ENCODE measurements at places on chromosomes 7 and 10.

GRCh38 chr7:64867863-64868440, 35.1 kb upstream of the ZNF273 start:
- DNase-seq, result no peak

DNA sequence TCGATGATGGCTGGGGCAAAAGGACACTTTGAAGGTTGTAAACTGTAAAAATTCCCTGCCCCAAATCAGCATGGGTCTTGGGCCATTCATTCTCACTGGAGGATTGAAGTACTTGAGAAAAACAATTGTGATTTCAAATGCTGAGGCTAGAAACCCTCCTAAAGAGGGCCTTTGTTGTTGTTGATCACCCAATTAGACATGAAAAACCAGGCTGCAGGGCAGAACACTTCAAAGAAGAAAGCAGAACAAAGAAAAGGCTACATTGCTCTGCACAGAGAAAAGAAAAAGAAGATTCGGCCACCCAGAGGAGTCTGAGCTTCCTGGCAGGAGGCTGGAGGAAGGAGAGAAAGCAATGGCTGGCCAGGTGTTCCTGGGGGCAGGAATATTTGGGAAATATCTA, 143.1 kb downstream of the NPY start:
- no peak for DNase-seq

GRCh38 chr7:1619152-1620079, 49.6 kb upstream of the PSMG3 start:
- peak; percentile 2 for DNase-seq

DNA sequence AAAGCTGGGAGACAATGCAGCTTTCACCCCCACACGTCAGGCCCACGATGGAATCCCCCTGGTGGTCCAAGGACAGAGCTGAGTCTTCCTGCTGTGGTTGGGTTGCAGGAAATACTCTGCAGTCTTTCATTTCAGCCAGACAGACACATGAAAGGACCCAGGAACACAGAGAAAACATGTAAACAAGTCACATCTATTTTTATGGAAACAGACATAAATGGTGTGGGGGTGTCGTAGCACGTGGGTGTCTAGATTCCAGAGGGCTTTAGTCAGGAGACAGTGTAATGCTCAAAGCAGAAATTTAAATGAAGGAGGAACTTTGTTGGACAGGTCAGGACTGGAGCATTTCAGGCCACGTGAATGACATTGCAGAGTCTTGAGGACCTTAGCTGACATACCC, 444.6 kb downstream of the SUGCT start:
- DNase-seq, result no peak

DNA sequence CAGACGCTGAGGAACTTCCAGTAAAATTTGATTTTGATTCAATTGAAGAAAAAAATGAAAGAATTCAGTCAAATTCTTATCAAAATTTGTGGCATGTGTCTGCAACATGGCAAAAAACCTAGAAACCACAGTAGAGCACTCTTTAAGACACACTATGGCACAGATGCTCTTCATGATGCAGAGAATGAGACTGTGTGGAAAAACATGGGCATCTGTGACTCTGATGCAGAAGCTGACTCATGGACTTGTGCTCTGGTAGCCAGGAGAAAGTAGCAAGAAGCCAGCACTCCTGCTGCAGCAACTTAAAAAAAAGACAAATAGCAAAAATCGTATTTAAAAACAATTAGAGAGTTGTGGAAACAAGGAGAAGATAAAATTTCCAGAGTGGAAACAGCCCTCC, 8.9 kb upstream of the KCNK18 start:
- DNase-seq, result no peak

- DNase-seq, result no peak
Measured at GRCh38 chr10:5557040-5557721, 32.4 kb downstream of the CALML3 start.

DNA sequence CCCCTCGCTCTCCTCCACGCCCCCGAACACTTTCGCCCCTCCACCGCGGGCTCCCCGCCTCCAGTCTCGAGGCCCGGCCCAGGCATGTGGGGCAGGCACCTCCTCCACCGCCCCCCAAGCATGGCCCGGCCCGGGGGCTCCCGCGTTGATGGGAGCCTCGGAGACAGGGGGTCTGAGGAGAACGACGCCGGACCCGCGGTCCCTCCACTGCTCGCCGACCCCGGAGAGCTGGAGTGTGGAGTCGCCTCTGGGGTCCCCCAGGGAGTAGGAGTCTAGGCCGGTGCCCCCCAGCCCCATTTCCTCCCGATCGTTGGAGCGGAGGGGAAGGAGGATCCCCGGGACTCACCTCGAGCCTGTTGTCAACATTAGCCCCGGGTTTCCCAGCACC, 206 bp downstream of the UPF2 start:
- DNase-seq, result peak; percentile 70

DNA sequence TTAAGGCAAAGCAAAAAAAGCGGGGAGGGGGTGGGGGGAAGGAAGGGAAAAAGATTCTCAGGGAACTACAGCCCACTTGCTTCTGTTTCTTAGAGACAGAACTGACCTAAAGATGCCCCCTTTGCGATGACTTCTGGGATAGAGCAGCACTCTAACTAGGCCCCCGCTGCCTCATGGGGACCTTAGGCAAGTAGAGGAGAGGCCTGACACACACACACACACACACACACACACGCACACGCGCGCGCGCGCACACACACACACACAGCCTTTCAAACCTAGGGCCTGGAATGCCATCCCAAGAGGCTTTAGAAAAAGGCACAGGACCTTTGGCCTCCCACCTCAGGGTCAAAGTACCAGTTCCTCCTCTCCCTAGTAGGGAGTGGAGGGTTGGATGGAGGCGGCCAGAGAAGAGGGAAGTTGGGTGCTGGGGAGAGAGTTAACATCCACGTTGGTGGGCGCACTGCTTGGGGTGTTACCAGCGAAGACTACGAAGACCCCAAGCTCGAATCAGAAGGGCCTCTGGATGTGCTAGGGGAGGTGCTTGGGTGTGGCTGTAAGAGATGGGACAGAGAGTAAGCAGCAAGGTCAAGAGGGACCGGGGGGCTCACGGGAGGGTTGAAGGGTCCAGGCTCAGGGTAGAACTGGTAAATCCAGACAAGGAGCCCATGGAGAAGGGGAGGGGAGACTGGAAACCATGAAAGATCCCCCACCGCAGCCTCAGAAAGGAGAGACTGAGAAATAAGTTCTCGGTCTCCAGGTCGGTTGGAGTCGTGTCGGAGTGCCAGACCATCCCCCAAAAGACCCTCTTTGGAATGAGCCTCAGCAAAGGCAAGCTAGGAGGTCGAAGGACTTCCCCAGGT, 1.2 kb upstream of the COL1A2 start:
- DNase-seq, result no peak

GRCh38 chr10:22454634-22455033, 109.3 kb downstream of the SPAG6 start:
- DNase-seq, result no peak

DNA sequence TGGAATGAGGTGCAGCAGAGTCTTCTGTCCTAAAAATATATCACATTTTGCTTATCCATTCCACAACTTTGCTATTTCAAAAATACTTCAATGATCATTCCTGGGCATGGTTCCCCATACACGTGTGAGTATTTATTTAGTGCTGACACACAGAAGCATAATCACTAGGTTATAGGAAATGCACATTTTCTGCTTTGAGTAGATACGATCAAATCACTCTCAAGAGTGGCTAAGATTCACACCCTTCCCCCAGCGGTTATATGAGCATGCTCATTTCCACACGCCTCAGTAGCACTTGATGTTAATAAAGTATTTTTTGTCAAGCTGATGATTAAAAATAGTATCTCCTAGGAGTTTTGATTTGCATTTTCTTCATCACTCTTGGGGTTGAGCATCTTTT, 93.5 kb upstream of the LRRC4 start:
- DNase-seq, result no peak

DNA sequence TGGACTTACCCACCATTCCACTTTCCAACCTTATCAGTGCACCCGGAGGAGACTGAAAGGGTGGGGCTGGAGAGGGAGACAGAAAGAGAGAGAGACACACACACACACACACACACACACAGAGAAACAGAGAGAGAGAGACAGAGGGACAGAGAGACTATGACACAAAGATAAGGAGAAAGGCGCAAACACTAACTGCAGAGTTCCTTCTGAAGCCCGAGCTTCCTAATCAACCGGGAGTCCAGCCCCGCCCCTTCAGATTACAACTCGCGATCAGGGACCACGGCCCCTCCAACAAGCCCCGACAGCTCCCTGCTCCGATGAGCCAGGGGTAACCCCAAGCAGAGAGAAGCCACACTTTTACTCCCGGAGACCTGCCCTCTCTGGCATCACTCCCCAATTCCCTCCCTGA, 499 bp downstream of the GAL3ST4 start:
- no peak for DNase-seq

DNA sequence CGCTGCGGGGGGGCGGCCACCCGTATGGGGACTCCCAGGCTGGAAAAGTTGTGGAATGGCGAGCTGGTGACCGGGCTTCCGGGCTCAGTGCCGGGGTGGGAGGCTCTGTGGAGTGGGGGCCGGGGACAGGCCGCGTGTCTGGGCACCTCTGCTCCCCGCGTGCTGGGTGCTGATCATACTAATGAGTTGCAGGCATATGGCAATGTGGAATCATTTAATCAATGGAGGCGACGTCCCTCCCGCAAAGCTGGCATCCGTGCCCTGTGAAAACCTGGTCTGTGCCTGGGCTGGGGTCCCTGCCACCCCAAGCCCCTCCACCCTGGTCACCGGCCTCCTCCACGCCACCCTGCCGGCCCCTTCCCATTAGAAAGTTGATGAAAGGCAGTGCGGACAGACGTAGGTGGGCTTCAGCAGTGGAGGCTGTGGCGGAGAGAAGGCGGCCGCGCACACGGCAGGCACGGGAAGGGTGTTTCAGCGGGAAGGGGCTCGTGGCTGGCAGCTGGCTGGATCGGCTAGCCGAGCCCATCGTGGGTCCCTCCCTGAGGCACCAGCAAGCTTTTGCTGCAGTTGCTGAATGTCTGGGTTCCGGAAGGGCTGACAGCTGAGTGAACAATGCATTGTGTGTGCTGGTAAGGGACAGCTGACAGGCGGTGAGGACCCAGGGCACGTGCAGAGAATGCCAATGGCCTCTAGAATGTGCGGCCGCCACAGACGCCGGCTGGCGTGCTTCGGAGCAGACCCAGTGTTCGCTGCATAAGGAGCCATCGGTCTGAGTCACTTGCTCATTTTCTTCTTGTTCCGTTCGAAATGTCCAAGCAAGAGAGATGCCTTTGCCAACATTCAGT, 1.5 kb downstream of the ADGRA1 start:
- DNase-seq, result no peak

DNA sequence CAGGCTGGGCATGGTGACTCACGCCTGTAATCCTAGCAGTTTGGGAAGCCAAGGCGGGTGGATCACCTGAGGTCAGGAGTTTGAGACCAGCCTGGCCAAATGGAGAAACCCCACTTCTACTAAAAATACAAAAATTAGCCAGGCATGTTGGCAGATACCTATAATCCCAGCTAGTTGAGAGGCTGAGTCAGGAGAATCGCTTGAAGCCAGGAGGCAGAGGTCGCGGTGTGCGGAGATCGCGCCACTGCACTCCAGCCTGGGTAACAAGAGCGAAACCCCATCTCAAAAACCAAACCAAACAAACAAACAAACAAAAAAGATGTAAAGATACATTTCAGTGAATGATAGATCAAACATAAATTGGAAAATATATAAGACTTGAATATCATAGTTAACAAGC, 105.9 kb downstream of the PLPP4 start:
- DNase-seq, result no peak

- DNase-seq, result no peak
Measured at GRCh38 chr7:108815815-108816214, 246.1 kb downstream of the DNAJB9 start.

GRCh38 chr7:83575436-83575835, 73.5 kb downstream of the SEMA3E start:
- no peak for DNase-seq

DNA sequence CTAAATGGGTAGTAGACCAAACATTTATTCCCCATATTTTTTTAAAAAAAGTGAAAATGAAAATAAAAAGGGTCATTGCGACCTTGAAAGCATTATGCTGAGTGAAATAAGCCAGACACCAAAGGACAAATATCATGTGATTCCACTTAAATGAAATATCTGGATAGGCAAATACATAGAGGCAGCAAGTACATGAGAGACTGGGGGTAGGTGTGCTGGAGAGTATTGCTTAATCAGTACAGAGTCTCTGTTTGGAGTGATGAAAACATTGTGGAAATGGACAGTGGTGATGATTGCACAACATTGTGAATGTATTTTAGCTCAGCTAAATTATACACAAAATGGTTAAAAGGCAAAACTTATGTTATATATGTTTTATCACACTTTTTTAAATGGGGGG, 169.4 kb downstream of the AKR1D1 start:
- DNase-seq, result no peak

- DNase-seq, result no peak
Measured at GRCh38 chr10:107653832-107654287, 489.4 kb upstream of the SORCS1 start.

DNA sequence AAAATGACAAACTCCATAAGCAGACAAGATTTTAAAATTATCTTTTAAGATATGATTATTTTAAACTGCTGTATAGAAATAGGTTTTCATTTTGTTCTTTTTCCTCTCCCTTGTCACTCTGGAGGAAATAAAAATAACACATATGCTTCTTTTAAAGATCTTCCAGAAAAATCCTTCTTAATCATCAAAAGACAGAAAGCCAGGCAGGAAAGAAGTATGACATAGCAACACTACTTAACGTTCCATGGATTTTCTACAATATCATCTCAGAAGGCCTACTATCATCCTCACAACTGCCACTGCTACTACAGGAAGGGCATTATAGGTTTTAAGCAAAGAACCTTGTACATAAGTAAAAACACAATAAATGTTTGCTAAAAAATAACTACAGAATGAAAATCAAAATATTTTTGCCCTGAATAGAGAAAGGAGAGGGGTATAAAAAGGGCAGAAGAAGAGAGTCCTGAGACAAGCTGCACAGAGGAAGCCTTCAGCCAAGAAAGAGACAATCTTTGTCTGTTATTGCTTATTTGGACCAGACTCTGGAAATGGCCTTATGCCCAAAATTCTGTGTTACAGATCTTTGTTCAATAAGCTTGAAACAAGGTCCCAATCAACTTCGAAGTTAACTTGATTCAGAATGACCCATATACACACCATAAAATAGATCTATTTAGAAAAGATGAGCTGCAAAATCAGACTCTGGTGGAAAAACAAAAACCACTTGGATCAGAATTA, 67.8 kb downstream of the ABI1 start:
- no peak for DNase-seq

- peak; percentile 68 for DNase-seq
Measured at GRCh38 chr7:100583132-100584053, 2.5 kb downstream of the LRCH4 start.

GRCh38 chr7:46047581-46047980, 126.5 kb upstream of the IGFBP3 start:
- DNase-seq, result no peak

GRCh38 chr10:11331726-11332125, 279.7 kb downstream of the USP6NL start:
- no peak for DNase-seq

DNA sequence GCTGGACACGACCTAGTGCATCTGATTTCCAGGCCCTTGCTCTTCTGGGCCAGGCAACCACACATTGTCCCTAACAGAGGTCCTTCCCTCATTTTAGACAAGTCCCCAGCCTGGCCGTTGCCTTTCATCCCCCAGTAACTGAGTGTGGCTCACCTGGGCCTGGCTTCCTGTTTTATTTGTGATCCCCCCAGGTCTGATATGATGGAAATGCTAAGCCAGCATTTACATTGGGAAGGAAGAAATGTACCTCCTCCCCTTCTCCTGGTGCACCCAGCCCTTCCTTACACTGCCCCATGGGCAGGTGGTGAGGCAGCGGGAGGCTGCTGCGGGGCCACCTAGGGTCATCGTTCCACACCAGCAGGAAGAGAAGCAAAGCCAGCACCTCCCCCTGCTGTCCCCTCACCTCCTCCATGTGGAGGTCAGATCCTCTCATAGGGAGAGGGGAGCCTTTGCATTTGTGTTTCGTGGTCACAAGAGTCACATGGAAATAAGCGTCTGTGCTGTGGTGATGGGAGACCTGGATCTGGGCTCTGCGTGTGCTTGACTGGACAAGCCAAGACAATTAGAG, 108.8 kb downstream of the GLRX3 start:
- no peak for DNase-seq

Measured in activated naive CD4-positive, alpha-beta T cell treated with Interleukin-2 at 50 U/mL for 16 hours (primary cell).